ENCODE measurements at places on chromosomes 6 and 20.
A peak's percentile ranks its signal among the peaks of the same experiment; 100 is the strongest.

GRCh38 chr6:63814459-63814858, 178.9 kb downstream of the PHF3 start:
- DNase-seq: no peak

GRCh38 chr6:41193171-41193734, 7.7 kb downstream of the TREML2 start:
- DNase-seq: no peak

DNA sequence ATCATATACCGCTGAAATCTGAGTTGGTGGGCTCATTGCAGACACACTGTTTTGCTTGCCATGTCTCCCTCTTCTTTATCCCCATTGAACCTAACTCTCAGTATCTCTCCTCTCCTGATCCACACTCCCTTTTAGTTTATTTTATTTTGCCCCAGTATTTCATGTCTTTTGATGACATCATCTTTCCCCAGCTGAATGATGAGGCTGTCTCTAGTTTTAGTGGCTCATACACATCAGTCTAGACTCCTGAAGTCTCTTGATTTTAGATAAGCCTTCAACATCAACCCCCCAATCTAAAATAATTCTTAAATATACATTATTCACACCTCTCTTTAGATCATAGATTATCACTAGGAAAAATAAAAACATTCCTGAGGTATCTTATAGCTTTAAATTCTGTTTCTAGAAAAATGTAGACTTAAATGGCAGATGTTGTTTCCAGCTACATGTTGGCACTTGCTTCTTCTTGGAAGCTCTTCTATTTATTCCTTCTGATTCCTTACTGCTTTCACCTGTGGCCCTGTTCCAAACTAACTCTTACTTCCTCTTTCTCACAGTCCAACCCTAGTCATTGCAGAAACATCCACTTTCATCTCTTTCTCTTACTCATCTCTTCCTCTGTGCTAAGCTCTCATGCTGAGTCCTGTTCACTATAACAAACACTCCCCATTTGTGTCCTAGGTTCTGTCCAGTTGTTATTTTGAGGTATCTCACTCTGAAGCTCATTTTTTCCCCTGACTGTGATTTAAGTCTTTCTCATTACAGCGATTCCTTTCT, 191.9 kb upstream of the SLC35B3 start:
- DNase-seq: no peak

GRCh38 chr20:64049060-64049877, at the start of gene SOX18:
Gene SOX18 (minus strand): TSS chr20:64049639. CDS start chr20:64049516, 123 bp downstream.
- no peak for DNase-seq

GRCh38 chr6:160509610-160510009, 154.5 kb downstream of the LPA start:
- no peak for DNase-seq

GRCh38 chr6:34572021-34572420, 15.9 kb upstream of the SPDEF start:
- no peak for DNase-seq

- no peak for DNase-seq
Observed at GRCh38 chr20:38870733-38871559, 55.3 kb upstream of the FAM83D start.

DNA sequence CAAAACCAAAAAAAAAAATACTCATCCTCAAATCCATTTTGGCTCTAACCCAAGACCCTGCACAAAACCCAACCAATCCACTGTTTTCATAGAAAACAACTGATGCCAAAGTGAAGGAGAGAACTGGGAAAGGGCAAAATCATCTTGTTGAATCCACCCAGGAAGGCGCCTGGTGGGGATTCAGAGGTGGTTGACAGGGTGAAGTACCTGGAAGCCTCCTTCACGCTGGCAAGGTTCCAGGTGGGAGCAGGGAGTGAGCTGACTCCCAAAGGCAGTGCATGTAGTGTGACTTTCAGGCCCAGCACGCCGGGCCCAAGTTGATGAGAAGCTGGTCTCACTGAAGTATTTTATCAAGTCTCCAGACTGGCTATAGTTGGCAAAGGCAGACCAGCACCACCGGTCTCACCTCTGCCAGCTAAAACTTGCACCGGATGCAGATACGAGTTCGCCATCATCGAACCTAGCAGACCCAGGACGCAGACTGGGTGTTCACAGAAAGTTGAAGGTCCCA, 16.5 kb downstream of the PPP1R10 start:
- DNase-seq: no peak

DNA sequence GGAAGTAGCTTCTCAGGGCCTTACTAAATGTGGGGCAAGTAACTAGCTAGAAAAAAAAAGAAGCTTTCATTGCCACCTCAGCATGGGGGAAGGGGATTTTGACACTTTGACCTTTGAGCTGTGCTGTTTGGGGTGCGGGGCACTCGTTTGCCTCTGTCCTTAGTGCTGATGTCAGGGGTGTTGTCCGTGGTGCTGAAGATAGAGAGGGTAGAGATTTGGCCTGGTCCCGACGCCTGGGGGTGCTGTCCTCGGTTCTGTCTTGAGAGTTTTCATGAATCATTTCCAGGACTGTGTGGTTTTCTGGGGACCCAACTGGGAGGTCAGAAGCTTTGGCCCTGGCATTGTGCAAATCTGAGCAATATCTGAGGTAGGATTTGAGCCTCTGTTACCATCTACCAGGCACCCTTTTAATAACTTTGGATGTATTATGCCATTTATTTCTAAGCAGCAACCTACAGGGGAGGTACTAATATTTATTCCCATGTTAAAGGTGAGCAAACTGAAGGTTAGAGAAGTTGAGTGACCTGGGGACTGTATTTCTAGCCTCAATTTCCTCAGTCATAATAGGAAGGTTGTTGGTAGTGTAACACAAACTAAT, 78.0 kb downstream of the DLGAP4 start:
- DNase-seq: peak; percentile 3

- DNase-seq: no peak
Observed at GRCh38 chr6:101779051-101779844, 385.7 kb downstream of the GRIK2 start.

DNA sequence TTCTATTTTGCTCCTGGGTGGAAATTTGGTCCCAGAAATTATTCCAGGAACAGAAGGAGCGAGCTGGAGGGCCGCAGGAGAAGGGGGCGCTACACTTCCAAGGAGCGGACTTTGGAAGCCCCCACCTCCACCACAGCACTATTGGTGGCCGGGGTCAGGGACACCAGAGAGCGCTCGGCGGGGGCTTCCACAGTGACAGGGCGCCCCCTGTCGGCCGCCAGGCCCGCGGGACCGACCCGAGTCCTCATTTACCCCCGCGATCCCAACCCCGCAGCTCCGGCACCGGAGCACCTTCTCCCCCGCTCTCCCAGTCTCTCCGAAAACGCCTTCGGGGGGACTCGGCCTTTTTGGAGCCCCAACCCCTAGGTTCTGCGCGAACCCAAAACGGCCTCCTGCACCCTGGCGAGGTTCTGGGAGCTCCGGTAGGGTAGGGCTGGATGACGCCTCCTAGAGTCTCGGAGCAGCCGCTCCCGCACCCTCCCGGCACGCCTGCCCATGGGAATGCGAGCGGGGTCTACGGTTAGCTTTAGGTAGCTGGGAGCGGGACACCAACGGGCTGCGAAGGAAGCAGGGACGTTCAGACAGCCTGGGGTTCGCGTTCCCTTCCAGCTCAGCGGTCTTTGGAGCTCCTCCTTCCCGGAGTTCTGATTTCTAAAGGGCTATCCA, 2.4 kb upstream of the FOXA2 start:
- no peak for DNase-seq

GRCh38 chr6:144279484-144280150, 5.5 kb upstream of the UTRN start:
- DNase-seq: peak; percentile 52

GRCh38 chr6:4607793-4608192, 168.4 kb upstream of the CDYL start:
- DNase-seq: no peak

- DNase-seq: no peak
Observed at GRCh38 chr20:35144694-35145093, 2.4 kb downstream of the EDEM2 start.

DNA sequence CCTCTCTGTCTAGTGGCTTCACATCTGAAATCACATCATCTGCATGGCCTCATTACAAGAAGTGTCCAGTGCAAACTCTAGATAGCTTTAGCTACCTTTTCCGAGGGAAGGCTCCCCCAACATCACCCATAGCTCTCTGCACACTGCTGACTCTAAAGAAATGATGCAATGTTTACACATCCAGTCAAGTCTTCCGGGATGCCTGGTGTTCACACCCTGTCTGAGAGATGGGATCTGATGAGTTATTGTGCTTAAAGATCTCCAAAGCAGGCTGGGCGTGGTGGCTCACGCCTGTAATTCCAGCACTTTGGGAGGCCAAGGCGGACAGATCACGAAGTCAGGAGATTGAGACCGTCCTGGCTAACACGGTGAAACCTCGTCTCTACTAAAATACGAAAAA, 404.6 kb upstream of the IRAK1BP1 start:
- no peak for DNase-seq

DNA sequence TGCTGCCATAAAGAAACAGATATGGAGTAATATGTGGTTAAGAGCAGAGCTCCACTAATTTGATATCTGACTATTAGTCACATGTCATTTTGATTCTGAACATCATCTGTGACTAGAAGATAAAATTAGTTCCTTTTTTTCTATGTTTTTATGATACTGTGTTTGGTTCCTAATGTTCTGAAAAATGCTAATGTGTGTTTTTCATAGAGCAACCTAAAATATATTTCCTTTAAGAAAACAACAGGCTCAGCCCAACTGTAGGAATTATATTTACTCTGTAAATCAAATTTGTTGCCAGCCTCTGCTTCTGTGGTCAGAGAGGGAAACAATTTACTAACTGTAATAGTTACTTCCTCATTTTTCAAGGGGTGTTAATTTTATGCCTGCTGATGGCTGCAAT, 33.3 kb upstream of the TXLNB start:
- DNase-seq: no peak

GRCh38 chr6:144263786-144264185, 21.3 kb upstream of the UTRN start:
- no peak for DNase-seq

- DNase-seq: no peak
Observed at GRCh38 chr6:43793875-43794242, 23.8 kb downstream of the VEGFA start.

DNA sequence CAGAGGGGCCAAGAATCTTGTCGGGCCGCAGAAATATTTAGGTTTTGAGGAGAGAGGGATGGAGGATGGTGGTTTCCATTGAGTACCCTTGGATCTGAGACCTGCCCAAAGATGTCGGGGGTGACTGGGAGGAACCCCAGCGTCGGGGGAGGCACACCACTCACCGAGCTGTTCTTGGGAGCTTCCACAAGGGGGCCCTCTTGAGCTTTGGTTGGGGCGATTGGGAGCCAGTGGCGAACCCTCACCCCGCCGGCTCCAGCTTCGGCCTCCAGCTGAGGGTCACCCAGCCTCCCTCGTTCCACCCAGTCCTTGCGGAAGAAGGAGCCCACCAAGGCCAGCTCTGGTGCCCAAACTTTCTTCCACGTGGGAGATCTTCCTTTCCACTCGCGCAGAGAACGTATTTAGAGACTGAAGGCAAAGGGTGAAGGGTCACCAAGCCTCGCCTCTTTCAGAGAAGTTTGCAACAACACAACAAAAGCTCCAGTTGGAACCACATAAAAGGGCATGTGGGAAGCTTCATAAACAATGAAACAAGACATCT, 33.6 kb downstream of the APCDD1L start:
- DNase-seq: no peak

DNA sequence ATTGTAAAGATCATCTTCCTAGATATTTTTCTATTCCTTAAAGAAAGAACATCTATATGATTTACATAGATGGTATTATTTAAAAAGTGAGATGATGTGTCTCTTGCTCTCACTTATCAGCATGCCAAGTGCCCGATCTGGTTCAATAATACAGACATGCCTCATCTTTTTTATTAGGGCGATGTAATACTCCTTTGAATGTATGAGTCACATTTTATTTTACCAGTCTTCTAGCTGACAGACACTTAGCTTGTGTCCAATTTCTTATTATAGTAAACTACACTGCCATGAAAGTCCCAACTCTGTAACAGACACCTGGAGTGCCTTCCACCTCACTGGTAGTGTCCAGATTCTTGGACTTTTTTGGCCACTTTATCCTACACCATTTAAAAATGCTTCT, 586.6 kb upstream of the BTBD3 start:
- DNase-seq: no peak

DNA sequence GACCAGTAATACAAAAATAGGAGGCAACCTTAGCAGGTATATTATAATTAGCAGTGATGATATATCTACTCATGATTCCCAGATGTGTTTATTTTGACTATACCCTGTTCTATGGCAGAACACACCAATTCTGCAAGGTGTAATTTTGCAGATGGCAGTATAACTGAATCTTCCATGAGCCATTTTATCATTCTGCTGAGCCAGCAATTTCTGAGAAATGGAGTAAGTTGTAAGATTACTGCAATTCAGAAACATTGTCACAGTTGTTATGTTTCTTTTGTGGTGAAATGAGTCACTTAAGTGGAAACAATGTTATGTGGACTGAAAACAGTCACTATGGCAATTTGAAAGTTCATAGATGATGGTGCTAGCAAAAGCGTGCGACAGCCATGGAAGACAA, 63.7 kb upstream of the RIMS1 start:
- DNase-seq: no peak

- peak; percentile 98 for DNase-seq
Observed at GRCh38 chr6:1832844-1833787, 223.4 kb downstream of the FOXC1 start.

DNA sequence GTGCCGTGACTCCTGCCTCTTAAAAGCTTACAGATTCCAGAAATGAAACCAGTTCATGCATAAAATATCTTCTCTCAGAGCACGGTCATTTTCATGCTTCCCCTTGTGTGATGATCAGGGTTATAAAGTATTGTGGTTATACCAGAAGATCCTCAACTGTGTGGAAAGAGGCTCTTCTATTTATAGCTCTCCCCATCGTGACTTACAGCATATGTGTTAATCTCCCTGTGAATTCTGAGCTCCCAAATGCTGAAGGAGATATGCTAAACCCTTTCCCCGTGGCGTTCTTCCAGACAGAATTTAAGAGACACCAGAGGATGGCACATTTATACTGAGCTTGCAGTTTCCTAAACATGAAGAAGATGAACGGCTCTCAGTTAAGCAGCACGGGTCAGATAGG, 158.8 kb downstream of the CDH26 start:
- DNase-seq: no peak
